ENCODE measurements at places on chromosomes 2 and 18.

GRCh38 chr2:118672571-118673158 is 174.8 kb downstream of the EN1 start:
- H3K27ac ChIP-seq, result peak overlapping the region; percentile 31
- no peak overlapping the region for H3K4me3 ChIP-seq
- no peaks in the 10 kb centered on the region for H3K36me3 ChIP-seq
- H3K27me3 ChIP-seq, result peaks cover 9% of the 10 kb centered on the region
- no peak for DNase-seq
- peaks cover 20% of the 10 kb centered on the region for H3K4me1 ChIP-seq

DNA sequence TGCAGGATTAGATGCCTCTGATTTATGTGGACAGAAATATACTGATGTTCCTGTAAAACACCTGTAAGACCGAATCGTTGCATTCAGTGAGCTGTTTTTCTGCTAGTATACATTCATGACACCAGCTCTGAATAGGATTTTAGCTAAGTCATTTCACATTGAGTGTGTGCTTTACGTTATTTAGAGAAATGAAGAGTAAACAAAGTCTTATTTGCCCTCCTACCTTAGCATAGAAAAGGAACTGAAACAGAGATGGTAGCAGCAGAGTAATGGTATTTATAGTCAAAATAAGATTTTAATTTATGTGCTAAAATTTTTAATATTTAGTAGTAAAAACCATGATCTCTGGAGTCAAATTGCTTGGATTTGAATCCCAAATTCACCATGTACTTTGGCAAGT is 168.0 kb downstream of the CERS6 start:
- H3K36me3 ChIP-seq, result no peaks in the 10 kb centered on the region
- no peak for DNase-seq
- H3K27me3 ChIP-seq, result peaks cover 3% of the 10 kb centered on the region

DNA sequence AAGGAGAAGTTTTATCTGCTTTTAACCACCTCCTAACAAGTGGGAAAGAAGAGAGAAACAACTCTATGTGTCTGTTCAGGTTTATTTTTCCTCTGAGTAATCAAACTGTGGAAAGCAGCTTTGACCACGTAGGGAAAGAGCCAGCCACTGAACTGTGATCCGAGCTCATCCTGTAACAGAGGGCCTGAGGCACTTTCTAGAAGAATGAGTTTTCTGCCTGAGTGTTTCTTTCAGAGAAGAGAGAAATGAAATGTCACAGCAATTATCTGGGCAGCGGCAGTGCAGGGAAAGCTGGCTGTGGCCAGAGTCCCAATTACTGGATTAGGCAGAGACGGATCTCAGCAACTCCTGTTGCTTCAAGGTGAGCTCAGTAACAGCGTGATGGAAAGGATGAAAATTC is 151.9 kb downstream of the CD226 start:
- H3K36me3 ChIP-seq, result peaks cover 20% of the 10 kb centered on the region
- H3K4me1 ChIP-seq, result peaks cover 16% of the 10 kb centered on the region
- no peaks in the 10 kb centered on the region for H3K27me3 ChIP-seq
- no peak overlapping the region for H3K4me3 ChIP-seq

DNA sequence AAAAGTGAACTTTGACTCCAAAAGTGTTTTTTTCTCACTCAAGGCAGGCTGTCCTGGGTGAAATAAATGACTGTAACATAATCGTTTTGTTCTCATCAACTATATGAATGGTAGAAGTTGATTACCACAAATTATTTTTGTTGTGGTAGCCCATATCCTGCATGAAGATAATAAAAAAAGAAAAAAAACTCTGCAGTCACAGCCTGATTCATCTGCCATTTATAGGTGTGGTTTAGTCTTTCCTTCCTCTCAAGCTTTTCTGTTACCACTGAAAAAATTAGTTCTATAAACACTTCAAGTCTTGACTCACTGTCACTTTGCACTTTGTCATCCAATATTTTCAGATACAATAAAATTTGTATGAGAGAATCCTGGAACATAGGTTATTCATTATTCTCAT is 522.0 kb downstream of the PLCL1 start:
- no peaks in the 10 kb centered on the region for H3K27me3 ChIP-seq
- no peak overlapping the region for H3K4me3 ChIP-seq
- H3K27ac ChIP-seq, result no peak overlapping the region

DNA sequence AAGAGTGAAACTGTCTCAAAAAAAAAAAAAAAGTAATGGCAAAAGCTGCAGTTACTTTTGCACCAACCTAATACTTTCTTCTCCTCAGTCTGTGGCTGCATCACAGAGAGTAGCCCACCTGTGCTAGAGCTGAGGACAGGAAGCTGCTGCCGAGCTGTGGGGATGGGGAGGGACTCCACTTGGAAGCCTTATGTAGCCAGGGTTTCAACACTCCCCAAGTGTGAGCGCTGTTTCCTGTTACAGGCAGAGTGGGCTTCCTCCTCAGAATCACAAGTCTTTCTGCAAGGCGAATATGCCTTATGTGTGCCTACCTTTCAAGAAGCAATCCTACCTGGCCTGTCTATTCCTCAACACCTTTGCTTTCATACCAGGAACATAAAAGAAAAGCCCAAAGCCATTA is 36.3 kb upstream of the CYP27C1 start:
- peaks cover 2% of the 10 kb centered on the region for H3K27me3 ChIP-seq
- DNase-seq, result no peak
- H3K36me3 ChIP-seq, result peaks cover 67% of the 10 kb centered on the region
- H3K4me3 ChIP-seq, result no peak overlapping the region

GRCh38 chr2:77458216-77458615 is 64.0 kb downstream of the LRRTM4 start:
- H3K4me3 ChIP-seq, result no peak overlapping the region
- no peaks in the 10 kb centered on the region for H3K36me3 ChIP-seq
- no peak overlapping the region for H3K27ac ChIP-seq

DNA sequence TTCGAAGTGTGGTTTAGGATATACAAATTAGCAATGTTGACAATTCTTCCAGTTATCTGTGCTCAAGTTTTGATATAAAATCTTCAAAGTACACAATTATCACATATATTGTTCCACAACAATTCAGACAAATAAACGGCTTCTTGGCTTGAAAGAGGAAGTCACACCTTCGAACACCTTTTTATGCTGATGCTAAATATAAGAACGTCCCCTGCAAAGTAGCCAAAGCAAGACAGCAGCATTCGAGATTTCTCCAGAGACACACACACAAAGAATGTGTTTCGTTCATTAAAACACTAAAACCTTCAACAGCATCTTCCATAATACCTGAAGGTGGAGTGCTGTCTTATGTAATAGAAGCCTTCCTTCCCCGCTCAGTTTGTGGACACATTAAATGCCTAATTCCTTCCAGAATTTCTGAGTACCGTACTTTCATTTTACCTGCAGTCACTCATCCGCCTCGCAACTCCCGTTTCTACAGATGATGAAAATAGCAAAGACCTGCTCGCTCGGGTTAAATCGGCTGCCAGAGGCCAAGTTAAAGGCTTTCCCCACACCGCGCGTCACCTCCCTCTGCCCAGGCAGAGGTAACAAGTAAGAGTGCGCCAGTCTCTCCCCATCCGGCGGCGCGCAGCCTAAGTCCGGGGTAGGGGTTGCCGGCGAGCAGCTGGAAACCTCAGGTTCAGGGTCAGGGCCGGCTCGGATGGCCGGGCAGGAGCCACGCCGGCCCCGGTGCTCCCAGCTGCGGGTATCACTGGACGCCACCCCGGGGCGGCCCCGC is 847 bp downstream of the SERPINE2 start:
- peak overlapping the region; percentile 47 for H3K27ac ChIP-seq
- no peaks in the 10 kb centered on the region for H3K36me3 ChIP-seq
- peaks cover 50% of the 10 kb centered on the region for H3K4me1 ChIP-seq
- H3K4me3 ChIP-seq, result peak overlapping the region; percentile 94
- peaks cover 43% of the 10 kb centered on the region for H3K27me3 ChIP-seq

GRCh38 chr18:78021196-78021595 is 771.5 kb downstream of the GALR1 start:
- no peak overlapping the region for H3K4me3 ChIP-seq
- no peak for DNase-seq
- no peak overlapping the region for H3K27ac ChIP-seq
- H3K4me1 ChIP-seq, result no peaks in the 10 kb centered on the region
- H3K36me3 ChIP-seq, result no peaks in the 10 kb centered on the region

DNA sequence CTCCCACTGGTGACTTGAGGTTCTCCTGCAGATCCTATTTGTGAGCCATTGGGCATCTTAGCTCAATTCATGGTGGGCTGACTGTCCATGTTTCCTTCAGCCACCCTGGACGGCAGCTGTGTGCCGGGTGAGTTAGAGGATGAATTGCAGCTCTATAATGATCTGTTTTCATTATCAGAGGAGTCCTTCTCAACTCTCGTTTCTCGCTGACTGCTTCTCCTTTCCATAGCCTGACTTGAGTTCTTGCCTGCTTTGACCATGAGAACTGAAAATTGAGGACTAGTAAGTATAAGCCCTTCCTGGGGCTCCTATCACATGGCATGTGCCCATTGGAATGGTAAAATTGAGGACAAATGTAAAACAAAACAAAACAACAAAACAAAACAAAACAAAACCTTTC is 121.8 kb downstream of the CDC42EP3 start:
- peaks cover 5% of the 10 kb centered on the region for H3K27me3 ChIP-seq
- H3K4me3 ChIP-seq, result no peak overlapping the region
- H3K4me1 ChIP-seq, result no peaks in the 10 kb centered on the region
- no peaks in the 10 kb centered on the region for H3K36me3 ChIP-seq

Data from nephron progenitor cell (in vitro differentiated cells).